SJCRH30 (cell line): ENCODE measurements at places on chromosomes 1 and 21. TPM values are rescaled to one million over a fixed set of nuclear protein-coding genes. Genes with fewer than 3 reads are reported as not detected.

DNA sequence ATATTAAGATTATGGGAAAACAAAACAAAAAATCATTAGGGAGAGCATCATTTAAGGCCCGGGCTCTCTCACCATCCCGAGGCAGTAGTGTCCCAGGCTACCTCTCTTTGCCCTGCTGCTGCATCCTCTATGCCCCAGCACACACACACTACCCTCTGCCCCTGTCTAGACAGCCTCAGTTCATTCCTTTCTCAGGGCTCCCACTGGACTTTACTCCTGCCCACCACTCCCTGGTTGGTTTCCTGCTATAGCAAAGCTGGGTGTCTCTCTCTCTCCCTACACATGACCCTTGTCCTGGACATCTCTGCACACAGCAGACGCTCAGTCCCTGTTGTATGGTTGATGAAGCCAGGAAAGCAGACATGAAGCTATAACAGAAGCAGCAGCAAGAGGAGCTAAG, 30.7 kb downstream of the GNG12 start:
- no peak overlapping the region for H3K27ac ChIP-seq
- peaks cover 6% of the 10 kb centered on the region; the same call in 1 of the 2 replicates for H3K4me1 ChIP-seq
- DNase-seq = no peak
- H3K4me3 ChIP-seq = no peak overlapping the region
- H3K36me3 ChIP-seq = no peaks in the 10 kb centered on the region; the same call in 1 of the 2 replicates
- H3K27me3 ChIP-seq = no peaks in the 10 kb centered on the region

GRCh38 chr1:180566495-180566894, 7.7 kb downstream of the OVAAL start:
- no peak overlapping the region for H3K27ac ChIP-seq
- H3K4me1 ChIP-seq = no peaks in the 10 kb centered on the region
- no peak overlapping the region for H3K4me3 ChIP-seq
- no peak for DNase-seq
- H3K27me3 ChIP-seq = no peaks in the 10 kb centered on the region

DNA sequence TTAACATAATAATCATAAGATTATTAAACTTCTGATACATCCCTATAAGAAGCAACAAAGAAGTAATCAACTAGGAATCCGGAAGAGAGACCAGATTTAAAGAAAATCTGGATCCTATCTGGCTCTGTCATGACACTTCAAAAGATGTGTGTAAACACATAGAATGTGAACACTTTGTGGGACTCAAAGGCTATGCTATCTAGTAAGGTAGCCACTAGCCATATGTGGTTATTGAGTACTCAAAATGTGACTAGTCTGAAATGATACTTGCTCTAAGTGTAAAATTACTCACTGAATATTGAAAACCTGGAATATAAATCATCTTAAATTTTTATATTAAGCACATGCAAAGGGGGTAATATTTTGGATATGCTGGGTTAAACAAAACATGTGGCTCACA, 8.7 kb downstream of the FUBP1 start:
- no peak for DNase-seq
- H3K4me1 ChIP-seq = no peaks in the 10 kb centered on the region
- no peak overlapping the region for H3K4me3 ChIP-seq
- no peaks in the 10 kb centered on the region for H3K27me3 ChIP-seq

BECN2 gene
- total RNA-seq = not detected in 2 replicates

ADGRL2 gene
- total RNA-seq = 90.3 and 98.0 TPM in 2 replicates

- H3K4me1 ChIP-seq = peaks cover 14% of the 10 kb centered on the region
- H3K27ac ChIP-seq = no peak overlapping the region
- no peaks in the 10 kb centered on the region for H3K27me3 ChIP-seq
- no peak overlapping the region for H3K4me3 ChIP-seq
- DNase-seq = no peak
These were observed 70.7 kb downstream of the HUNK start for GRCh38 chr21:31943561-31943960.

GRCh38 chr1:247487057-247487456, 29.2 kb upstream of the OR2B11 start:
- H3K4me3 ChIP-seq = no peak overlapping the region
- no peaks in the 10 kb centered on the region for H3K36me3 ChIP-seq
- no peaks in the 10 kb centered on the region for H3K27me3 ChIP-seq
- H3K4me1 ChIP-seq = no peaks in the 10 kb centered on the region
- DNase-seq = peak; percentile 27
- no peak overlapping the region for H3K27ac ChIP-seq

ST6GALNAC5 gene
- not detected in 2 replicates for total RNA-seq

- H3K4me3 ChIP-seq = no peak overlapping the region
- H3K4me1 ChIP-seq = peaks cover 8% of the 10 kb centered on the region; the same call in 1 of the 2 replicates
- H3K27me3 ChIP-seq = peaks cover 24% of the 10 kb centered on the region
- no peaks in the 10 kb centered on the region for H3K36me3 ChIP-seq
These were observed 12.7 kb downstream of the C1QB start for GRCh38 chr1:22665752-22666151.

DNA sequence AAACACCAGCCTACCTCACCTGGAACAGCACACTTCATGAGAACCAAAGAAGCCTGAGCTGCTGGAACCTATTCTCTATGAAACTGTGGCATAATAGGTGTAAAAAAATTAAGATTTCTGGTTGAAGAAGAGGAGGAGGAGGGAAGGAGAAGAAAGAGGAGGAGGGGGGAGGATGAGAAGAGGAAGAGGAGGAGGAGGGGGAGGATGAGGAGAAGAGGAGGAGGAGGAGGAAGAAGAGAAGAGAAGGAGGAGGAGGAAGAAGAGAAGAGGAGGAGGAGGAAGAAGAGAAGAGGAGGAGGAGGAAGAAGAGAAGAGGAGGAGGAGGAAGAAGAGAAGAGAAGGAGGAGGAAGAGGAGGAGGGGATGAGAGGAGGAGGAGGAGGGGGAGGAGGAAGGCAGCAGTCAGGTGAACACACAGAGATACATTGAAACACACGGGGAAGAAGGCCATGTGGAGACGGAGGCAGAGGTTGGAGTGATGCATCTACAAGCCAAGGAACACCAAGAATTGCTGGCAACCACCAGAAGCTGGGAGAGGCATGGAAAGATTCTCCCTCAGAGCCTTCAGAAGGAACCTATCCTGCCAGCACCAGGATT, 8.2 kb downstream of the ACTA1 start:
- H3K27ac ChIP-seq = no peak overlapping the region
- no peaks in the 10 kb centered on the region for H3K36me3 ChIP-seq
- no peaks in the 10 kb centered on the region for H3K27me3 ChIP-seq
- no peak overlapping the region for H3K4me3 ChIP-seq

DNA sequence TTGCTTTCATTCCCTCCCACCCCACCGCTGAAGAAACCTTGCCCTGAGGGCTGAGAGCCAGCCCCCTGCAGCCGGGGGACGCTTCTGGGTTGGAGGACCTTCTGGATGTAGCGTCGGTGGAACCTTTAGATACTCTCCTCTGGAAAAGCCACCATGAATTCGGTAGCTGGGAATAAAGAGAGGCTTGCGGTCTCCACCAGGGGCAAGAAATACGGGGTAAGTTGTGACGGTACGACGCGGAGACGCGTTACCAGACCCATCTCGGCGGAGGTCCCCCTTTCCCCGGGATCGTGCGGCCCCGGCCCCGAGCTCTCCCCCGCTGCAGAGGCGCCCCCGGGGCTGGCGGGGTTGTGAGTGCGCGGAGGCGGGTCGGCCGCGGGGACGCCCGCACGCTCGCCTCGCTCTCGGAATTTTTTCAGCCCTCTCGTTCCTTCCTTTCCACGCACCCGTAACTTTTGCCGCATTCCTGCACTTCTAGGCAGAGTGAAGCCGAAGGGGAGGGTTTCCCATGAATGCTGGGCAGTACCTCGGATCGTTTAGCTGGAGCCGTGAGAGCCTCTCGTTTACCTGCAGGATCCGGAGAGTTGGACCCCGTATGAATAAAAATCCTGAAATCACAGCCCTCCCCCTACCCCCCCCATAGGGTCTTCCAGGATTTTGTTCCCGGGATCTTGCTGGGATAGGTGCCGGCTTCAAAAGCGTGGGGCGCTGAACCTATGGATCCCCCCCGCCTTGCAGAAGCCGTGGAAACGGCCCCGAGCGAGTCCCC, 671 bp downstream of the KIF26B start:
- H3K4me1 ChIP-seq = no peaks in the 10 kb centered on the region
- peak overlapping the region; percentile 71 for H3K4me3 ChIP-seq
- peaks cover 29% of the 10 kb centered on the region for H3K36me3 ChIP-seq
- peak overlapping the region; percentile 81 for H3K27ac ChIP-seq
- H3K27me3 ChIP-seq = no peaks in the 10 kb centered on the region

CSF3R gene
- total RNA-seq = not detected in 2 replicates

GRCh38 chr1:41480204-41481108, 4.0 kb downstream of the EDN2 start:
- H3K4me1 ChIP-seq = peaks cover 50% of the 10 kb centered on the region
- no peak overlapping the region for H3K27ac ChIP-seq
- no peaks in the 10 kb centered on the region for H3K27me3 ChIP-seq
- no peaks in the 10 kb centered on the region for H3K36me3 ChIP-seq

CHRM3 gene
- 0.47 and 0.63 TPM in 2 replicates for total RNA-seq

DNA sequence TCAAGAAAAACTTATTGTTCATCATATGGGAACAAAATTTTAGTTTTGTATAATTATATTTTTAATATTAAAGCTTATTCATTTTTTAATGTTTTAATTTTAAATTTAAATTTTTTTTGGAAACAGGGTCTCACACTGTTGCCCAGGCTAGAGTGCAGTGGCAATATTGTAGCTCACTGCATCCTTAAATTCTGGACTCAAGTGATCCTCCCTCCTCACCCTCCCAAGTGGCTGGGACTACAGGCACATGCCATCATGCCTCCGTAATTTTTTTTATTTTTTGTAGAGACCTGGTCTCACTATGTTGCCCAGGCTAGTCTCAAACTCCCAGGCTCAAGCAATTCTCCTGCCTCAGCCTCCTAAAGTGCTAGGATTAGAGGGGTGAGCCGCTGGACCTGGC, 20.2 kb upstream of the FAM76A start:
- no peaks in the 10 kb centered on the region for H3K27me3 ChIP-seq
- H3K27ac ChIP-seq = no peak overlapping the region
- no peaks in the 10 kb centered on the region for H3K36me3 ChIP-seq
- no peak for DNase-seq

DNA sequence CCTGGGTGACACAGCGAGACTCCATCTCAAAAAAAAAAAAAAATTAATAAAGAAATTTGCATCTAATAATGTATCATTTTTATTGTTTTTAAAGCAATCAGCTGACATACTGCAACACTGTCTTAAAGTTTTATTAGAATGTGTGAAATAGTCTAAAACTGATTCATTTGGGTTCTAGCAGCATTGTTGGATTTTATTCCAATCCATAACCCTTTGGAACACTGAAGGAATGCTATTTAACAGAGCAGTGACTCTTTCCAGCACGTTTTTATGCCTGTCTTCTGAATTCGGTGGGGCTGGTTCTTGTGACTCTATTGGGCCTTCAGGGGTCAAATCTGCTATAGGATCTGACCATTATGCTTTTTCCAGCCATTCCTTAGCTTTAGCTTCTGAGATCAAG, 18.2 kb upstream of the FMO4 start:
- H3K27ac ChIP-seq = no peak overlapping the region
- DNase-seq = no peak
- no peaks in the 10 kb centered on the region for H3K36me3 ChIP-seq
- H3K27me3 ChIP-seq = no peaks in the 10 kb centered on the region

DNA sequence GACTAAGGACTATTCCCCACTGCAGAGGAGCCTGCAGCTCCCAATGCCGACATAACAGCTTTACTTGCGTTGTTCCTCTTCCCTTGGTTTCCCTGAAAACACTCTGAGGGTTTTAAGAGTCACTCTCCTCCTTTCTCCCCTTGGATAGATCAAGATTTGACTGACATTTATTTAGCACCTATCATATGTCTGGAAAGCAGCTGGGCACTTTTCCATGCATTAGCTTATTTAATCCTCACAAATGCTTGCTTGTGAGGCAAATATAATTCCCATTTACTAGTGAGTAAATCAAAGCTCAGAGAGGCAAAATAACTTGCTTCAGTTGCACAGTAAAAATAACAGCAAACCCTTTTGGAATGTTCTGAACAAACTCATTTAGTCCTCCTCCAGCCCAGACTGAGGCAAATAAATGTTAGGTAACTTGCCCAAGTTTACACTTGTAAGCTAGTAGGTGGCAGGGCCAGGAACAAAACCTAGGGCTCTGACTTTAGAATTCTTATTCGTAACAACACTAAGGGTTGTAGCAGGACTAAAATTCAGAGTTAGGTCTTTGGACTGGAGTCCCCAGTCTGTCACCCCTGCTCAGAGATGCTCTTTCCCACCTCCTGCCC, 81.4 kb downstream of the KCND3 start:
- no peak overlapping the region for H3K4me3 ChIP-seq
- peaks cover 56% of the 10 kb centered on the region for H3K4me1 ChIP-seq
- H3K27ac ChIP-seq = no peak overlapping the region; the same call in 1 of the 2 replicates
- H3K27me3 ChIP-seq = no peaks in the 10 kb centered on the region
- no peaks in the 10 kb centered on the region for H3K36me3 ChIP-seq
- DNase-seq = no peak

CYYR1 gene
- 48.5 and 49.2 TPM in 2 replicates for total RNA-seq

DNA sequence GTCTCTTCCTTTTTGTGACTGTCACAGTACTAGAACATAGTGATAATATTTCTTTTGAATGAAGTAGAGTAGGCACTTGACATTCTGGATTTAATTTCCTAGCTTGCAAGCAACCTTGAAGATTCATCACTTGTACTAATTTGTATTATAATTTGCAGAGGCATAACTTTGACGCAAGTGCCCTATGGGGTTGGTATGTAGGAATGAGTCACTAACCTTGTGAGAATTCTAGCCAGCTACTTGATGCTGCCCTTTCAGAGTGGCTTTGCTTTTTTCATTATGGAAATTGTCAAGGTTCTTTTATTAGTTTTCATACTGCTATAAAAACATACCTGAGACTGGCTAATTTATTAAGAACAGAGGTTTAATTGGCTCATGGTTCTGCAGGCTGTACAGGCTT, 13.7 kb upstream of the DPH5 start:
- no peak overlapping the region for H3K4me3 ChIP-seq
- no peak for DNase-seq
- H3K36me3 ChIP-seq = no peaks in the 10 kb centered on the region
- H3K27me3 ChIP-seq = no peaks in the 10 kb centered on the region
- H3K4me1 ChIP-seq = no peaks in the 10 kb centered on the region

DNA sequence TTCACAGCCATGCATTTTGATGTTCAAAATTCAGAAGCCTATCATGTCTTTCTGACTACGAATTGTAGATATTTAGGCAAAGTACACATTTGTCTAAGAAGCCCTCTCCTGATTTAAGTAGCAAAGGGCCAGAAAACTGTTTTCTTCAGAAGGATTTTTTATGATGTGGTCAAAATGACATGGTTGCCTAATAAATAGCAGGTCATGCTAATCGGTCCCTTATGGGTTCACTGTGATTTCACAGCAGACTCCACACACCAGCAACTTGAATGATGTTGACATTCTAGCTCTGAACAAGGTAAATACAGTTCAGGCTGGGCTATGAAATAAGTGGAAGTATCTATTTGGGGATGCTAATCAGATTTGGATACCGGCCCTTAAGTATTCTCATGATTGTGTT, 178.7 kb upstream of the DPYD start:
- H3K27me3 ChIP-seq = no peaks in the 10 kb centered on the region
- H3K4me3 ChIP-seq = no peak overlapping the region
- 0 out of 2 replicates have a peak, but pooled peaks cover 4% of the 10 kb centered on the region for H3K4me1 ChIP-seq
- no peak overlapping the region for H3K27ac ChIP-seq
- H3K36me3 ChIP-seq = no peaks in the 10 kb centered on the region
- DNase-seq = no peak

- H3K4me3 ChIP-seq = peak within 1 kb of the TSS; percentile 96
- peak; percentile 95 for DNase-seq
- H3K27ac ChIP-seq = peak within 1 kb of the TSS; percentile 76
- H3K36me3 ChIP-seq = peaks cover 7% of the 10 kb centered on the region; the same call in 1 of the 2 replicates
- H3K4me1 ChIP-seq = no peaks in the 10 kb centered on the region
- H3K27me3 ChIP-seq = no peaks in the 10 kb centered on the region
These were observed at the start of gene SYNJ1 for GRCh38 chr21:32727687-32728455. Gene SYNJ1, minus strand, starts transcription at chr21:32728013. Its CDS starts 1,118 bp downstream, at chr21:32726895.

GRCh38 chr1:108704496-108704895, 8.2 kb upstream of the FNDC7 start:
- H3K27ac ChIP-seq = peak overlapping the region; percentile 7; the same call in 1 of the 2 replicates
- peaks cover 27% of the 10 kb centered on the region for H3K36me3 ChIP-seq
- DNase-seq = no peak
- no peak overlapping the region for H3K4me3 ChIP-seq
